ENCODE measurements at places on chromosomes 6 and 20.
A peak's percentile ranks its signal among the peaks of the same experiment; 100 is the strongest.

DNA sequence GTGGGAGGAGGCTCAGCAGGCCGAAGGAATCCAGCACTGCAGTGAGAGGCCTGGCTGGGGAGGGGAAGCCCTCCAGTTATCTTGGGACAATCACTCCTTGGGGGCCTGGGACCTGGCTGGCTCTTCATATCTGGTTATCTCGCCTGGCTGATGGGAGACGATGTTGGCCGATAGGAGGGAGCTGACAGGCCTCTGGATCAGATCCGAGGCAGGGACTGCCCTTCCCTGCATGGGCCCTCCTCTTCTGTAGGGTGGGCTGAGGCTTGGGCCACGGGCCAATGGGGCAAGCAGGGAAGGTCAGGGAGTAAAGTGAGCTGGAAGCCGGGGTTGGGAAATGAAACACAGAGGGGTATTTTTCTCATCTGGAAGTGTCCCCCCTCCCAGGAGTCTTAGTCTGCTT lies 25.2 kb downstream of the MANBAL start:
- no peak overlapping the region for H3K4me3 ChIP-seq
- H3K36me3 ChIP-seq, result peaks cover 17% of the 10 kb centered on the region
- no peaks in the 10 kb centered on the region for H3K27me3 ChIP-seq
- peaks cover 32% of the 10 kb centered on the region for H3K4me1 ChIP-seq
- DNase-seq, result no peak

DNA sequence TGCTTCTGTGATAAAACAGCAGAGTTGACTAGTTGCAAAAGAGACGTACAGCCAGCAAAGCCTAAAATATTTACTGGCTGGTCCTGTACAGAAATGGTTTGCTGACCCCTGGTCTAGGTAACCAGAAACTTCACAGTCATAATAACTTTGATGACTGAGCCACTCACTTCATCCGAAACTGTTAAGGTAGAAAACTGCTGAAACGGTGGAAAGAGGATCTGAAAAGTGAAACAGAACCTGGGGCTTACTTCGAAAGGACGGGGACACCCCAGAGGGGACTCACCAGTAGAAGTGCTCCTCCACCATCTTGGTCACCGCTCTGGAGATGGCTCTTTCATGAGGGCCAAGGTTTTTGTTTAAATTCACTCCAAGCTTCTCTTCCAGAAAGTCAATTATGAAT lies 16.4 kb downstream of the FAXC start:
- DNase-seq, result no peak
- H3K4me1 ChIP-seq, result peaks cover 7% of the 10 kb centered on the region
- H3K4me3 ChIP-seq, result no peak overlapping the region
- H3K27ac ChIP-seq, result peak overlapping the region; percentile 13

- no peak overlapping the region for H3K27ac ChIP-seq
- H3K4me1 ChIP-seq, result peaks cover 23% of the 10 kb centered on the region
- peak; percentile 18 for DNase-seq
- no peaks in the 10 kb centered on the region for H3K36me3 ChIP-seq
- peak overlapping the region; percentile 96 for H3K4me3 ChIP-seq
Measured at GRCh38 chr6:16239798-16240123, 1.4 kb downstream of the GMPR start.

GRCh38 chr6:36280983-36281382 lies 11.1 kb downstream of the PNPLA1 start:
- no peaks in the 10 kb centered on the region for H3K36me3 ChIP-seq
- H3K27me3 ChIP-seq, result peaks cover 30% of the 10 kb centered on the region
- peaks cover 8% of the 10 kb centered on the region for H3K4me1 ChIP-seq
- no peak for DNase-seq
- H3K4me3 ChIP-seq, result no peak overlapping the region
- H3K27ac ChIP-seq, result no peak overlapping the region

- no peak overlapping the region for H3K4me3 ChIP-seq
- H3K27ac ChIP-seq, result no peak overlapping the region
- H3K27me3 ChIP-seq, result peaks cover 9% of the 10 kb centered on the region
Measured at GRCh38 chr6:6772751-6773150, 184.2 kb downstream of the LY86 start.

DNA sequence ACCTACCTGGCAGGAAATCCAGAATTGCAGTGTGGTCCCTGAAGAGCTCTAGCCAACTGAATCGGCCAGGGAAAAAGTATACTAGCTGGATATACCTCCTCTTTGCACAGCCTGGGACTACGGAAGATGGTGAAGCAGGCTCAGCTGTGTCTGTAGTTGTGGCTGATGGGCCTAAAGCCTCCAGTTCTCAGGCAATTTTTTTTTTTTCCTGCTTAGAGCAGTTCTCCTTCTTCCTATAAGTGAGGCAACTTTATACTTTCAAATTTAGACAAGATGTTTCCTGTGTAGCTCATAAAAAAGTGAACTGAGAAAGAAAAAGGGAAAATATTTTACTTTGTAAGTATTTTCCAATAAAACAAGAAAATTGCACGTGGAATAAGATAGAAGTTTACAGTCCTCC lies 172.9 kb downstream of the CARMIL1 start:
- H3K27me3 ChIP-seq, result no peaks in the 10 kb centered on the region
- DNase-seq, result no peak
- no peak overlapping the region for H3K27ac ChIP-seq
- peaks cover 5% of the 10 kb centered on the region for H3K4me1 ChIP-seq

GRCh38 chr6:100167585-100167984 lies 173.6 kb upstream of the MCHR2 start:
- no peak for DNase-seq
- no peaks in the 10 kb centered on the region for H3K27me3 ChIP-seq
- no peak overlapping the region for H3K27ac ChIP-seq
- no peak overlapping the region for H3K4me3 ChIP-seq

DNA sequence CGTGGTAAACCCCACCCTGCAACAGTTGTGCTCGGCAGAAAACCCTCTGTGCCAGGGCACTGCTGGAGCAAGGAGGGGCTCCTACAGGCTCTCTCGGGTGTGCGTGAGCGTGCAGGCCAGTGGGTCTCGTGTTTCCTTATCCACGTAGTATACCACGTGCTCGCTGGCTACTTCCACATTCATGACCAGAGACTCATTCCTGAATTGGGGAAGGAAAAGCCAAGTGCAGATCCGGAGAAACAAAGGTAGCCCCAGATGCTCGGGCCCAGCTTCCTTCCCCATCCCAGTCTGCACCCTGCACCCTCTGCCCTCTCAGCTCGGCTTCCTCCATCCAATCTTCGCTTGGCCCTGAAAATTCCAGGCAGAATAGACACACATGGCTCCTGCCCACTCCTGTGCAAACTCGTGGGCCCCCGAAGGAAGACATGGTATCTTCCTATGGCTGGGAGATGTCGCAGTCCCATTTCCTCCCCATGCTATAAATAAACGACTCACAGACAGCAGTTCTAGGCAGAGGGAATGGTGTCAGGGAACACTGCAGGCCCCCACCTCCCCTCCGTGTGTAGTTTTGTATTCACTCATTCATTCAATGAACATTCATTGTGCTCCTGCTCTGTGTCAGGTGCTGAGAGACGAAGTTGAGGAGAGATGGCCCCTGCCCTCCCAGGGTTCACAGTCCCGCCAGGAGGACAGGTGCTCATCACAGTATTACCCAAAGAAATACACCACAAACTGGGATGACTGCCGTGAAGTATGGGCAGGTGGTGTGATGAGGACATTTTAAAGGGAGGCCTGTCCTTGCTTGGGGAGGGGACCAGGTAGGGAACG lies 29.6 kb downstream of the NPEPL1 start:
- peaks cover 1% of the 10 kb centered on the region for H3K36me3 ChIP-seq
- H3K27me3 ChIP-seq, result peaks cover 28% of the 10 kb centered on the region
- H3K4me1 ChIP-seq, result peaks cover 2% of the 10 kb centered on the region
- no peak overlapping the region for H3K27ac ChIP-seq
- no peak for DNase-seq

- no peak overlapping the region for H3K27ac ChIP-seq
- no peak overlapping the region for H3K4me3 ChIP-seq
- H3K36me3 ChIP-seq, result no peaks in the 10 kb centered on the region
- peaks cover 23% of the 10 kb centered on the region for H3K27me3 ChIP-seq
- peaks cover 9% of the 10 kb centered on the region for H3K4me1 ChIP-seq
Measured at GRCh38 chr6:34035161-34035560, 110.7 kb downstream of the GRM4 start.

DNA sequence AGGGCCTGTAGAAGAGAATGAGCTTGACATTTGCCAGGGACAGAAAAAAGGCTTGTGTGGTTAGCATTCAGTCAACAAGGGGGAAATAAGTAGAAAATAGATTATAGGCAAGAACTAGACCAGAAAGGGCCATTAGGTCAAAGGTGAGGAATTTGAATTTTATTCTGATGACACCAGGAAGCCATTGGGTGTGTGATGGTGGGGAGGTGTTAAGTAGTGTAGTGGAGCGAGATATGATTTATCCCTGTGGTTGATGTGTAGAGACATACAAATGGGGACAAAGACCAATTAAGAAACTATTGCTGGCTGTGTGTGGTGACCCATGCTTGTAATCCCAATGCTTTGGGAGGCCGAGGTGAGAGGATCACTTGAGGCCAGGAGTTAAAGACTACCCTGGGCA lies 11.0 kb downstream of the DSTN start:
- DNase-seq, result no peak
- H3K4me3 ChIP-seq, result no peak overlapping the region
- peaks cover 2% of the 10 kb centered on the region for H3K36me3 ChIP-seq
- no peaks in the 10 kb centered on the region for H3K27me3 ChIP-seq
- no peaks in the 10 kb centered on the region for H3K4me1 ChIP-seq

DNA sequence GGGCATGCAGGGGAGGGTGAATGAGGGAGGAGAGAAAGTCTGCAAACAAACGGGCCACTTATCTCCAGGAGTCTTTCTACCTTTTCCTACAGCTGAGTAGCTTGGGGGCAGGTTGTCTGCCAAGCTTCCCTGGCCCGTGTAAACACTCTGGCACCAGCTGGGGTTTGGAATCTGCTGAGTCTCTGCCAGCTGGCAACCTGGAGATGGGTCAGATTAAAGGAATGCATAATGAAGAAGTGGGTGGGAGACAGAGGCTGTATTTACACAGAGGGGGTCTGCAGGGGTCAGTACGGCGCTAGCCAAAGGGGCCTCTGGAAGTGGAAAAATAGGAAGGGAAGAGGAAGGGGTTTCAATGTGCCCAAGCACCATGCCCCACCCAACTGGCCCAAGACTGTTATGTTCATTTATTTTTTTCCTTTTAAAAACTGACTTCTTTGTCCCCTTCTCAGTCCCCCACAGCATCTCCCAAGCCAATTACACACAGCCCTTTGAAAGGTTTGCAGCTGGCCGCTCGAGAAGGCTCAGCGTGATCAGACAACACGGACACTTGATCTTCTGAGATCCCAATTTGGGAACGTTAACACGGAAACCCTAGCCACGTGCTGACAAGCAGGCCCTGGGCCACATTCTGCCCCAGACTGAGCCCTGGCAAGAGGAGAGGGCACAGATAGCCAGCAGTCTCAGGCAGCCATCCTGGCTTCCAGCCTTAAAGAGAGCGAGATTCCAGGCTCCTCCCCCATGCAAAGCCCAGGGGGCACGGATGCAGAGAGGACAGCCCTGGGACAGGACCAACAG lies 25.2 kb downstream of the TRAM2 start:
- peaks cover 15% of the 10 kb centered on the region for H3K36me3 ChIP-seq
- no peak for DNase-seq
- peak overlapping the region; percentile 9 for H3K27ac ChIP-seq
- H3K4me3 ChIP-seq, result peak overlapping the region; percentile 44
- peaks cover 45% of the 10 kb centered on the region for H3K4me1 ChIP-seq

- no peak overlapping the region for H3K4me3 ChIP-seq
- peak overlapping the region; percentile 24 for H3K27ac ChIP-seq
- H3K36me3 ChIP-seq, result peaks cover 35% of the 10 kb centered on the region
- H3K27me3 ChIP-seq, result no peaks in the 10 kb centered on the region
Measured at GRCh38 chr6:89736893-89737292, 82.7 kb downstream of the MDN1 start.

GRCh38 chr6:105588123-105588710 lies 185.3 kb upstream of the PREP start:
- peaks cover 7% of the 10 kb centered on the region for H3K4me1 ChIP-seq
- H3K4me3 ChIP-seq, result no peak overlapping the region
- no peaks in the 10 kb centered on the region for H3K27me3 ChIP-seq
- no peak overlapping the region for H3K27ac ChIP-seq
- no peak for DNase-seq

GRCh38 chr6:146526192-146526591 lies 17.4 kb upstream of the RAB32 start:
- H3K27ac ChIP-seq, result no peak overlapping the region
- no peak for DNase-seq
- no peaks in the 10 kb centered on the region for H3K36me3 ChIP-seq
- no peaks in the 10 kb centered on the region for H3K4me1 ChIP-seq
- H3K4me3 ChIP-seq, result no peak overlapping the region
- H3K27me3 ChIP-seq, result no peaks in the 10 kb centered on the region

GRCh38 chr6:132087391-132087790 lies 136.2 kb upstream of the CCN2 start:
- DNase-seq, result no peak
- H3K27ac ChIP-seq, result no peak overlapping the region
- H3K36me3 ChIP-seq, result no peaks in the 10 kb centered on the region
- H3K4me3 ChIP-seq, result no peak overlapping the region
- H3K27me3 ChIP-seq, result no peaks in the 10 kb centered on the region
- peaks cover 3% of the 10 kb centered on the region for H3K4me1 ChIP-seq

DNA sequence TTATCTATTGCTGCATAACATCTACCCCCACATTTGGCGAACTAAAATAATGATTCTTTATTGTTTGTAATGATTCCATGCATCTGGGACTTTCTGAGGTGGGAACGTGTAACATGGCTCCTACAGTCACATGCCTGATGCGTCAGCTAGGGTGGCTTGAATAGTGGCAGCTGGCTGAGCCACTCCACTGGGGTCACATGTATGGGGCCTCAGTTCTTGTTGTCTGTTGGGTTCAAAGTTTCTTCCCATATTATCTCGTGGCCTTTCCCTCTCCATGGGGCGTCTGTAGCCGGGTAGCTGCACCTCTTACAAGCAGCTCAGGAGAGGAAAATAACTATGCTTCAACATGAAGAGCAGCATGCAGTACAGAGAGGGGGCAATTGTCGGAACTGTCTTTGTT lies 69.9 kb downstream of the CRYBG1 start:
- H3K36me3 ChIP-seq, result no peaks in the 10 kb centered on the region
- H3K4me1 ChIP-seq, result no peaks in the 10 kb centered on the region
- no peaks in the 10 kb centered on the region for H3K27me3 ChIP-seq
- H3K4me3 ChIP-seq, result no peak overlapping the region

Data from memory B cell (primary cell).